ENCODE measurements at places on chromosomes 6 and 20.

GRCh38 chr6:121855521-121855920 lies 420.1 kb downstream of the GJA1 start:
- DNase-seq: no peak

GRCh38 chr6:29943053-29943966 lies 978 bp downstream of the HLA-A start:
- DNase-seq: peak; percentile 86

DNA sequence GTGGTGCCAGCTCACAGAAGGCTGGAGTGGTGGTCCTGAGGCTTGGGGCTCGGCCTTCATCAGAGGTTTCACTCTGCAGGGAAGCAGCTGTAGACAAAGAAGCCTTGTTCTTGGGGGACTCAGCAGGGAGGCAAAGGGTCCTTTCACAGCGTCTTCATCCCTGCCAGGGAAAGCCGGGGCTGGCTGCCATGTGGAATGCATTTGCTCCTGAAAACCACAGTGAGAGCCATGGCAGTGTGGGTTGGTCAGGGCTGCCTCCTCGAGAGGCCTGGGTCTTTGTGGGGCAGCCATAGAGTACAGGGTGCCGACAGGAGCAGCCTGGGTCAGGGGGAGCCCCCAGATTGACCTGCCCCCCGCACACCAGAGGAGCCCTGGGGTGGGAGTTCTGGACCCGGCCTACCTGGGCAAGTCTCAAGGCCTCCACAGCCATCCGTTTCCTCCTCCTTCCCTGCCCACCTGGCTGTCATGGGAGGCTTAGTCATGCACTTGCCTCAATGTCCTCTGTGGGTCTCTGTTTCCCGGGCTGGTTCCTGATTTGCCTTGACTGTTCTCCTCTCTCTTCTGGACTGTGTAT lies 144.0 kb downstream of the CDC5L start:
- peak; percentile 58 for DNase-seq

- no peak for DNase-seq
These were observed 113.2 kb upstream of the CD93 start for GRCh38 chr20:23199356-23199755.

DNA sequence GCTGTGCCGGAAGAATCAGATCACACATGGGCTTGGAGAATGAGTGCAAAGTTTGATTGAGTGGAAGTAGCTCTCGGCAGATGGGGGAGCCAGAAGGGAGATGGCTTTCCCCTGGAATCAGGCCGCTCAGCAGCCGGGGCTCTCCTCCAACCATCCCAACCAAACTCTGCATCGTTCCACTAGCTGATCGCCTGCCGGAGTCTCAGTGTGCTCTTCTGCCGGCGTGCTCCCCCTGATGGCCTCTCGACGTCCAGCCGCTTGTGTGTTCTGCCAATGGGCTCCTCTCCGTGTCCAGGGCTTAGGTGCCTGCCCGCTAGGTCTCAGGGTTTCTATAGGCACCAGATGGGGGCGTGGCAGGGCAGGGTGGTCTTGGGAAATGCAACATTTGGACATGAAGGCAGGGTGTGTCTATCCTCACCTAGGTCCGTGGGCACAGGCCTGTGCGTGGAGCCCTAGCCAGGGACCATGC lies 4.9 kb upstream of the BIRC7 start:
- no peak for DNase-seq

DNA sequence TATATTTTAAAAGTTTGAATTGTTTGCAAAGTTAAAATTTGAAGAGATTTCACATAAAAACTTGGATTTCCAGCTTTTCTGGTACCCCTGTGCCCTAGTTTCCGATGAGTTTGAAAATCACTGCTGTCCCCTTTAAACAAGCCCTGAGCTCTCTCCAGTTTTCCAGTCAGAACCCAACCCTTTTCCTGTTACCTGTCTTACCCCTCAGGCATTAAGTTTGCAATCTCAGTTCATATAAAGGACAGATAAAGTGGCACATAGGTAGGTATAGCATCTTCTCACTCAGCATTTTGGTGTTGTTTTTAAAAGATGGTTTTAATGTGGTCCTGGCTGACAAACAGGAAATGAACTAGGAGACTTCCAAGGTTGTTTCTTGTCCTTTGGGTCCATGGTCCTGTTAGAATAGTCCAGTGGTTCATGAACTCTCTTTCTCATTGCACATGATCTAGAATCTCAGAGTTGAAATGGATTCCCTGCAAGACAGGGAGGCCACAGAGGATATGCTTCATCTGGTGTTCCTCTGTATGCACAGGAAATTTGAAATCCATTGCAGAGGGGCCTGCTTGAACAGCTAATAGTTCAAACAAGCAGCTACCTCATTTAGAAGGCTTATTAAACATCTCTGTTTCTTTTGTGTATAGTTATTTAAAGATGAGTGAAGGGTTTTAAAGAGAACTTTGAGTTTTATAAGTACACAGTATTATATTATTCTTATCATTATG lies 82.7 kb downstream of the JAG1 start:
- no peak for DNase-seq

DNA sequence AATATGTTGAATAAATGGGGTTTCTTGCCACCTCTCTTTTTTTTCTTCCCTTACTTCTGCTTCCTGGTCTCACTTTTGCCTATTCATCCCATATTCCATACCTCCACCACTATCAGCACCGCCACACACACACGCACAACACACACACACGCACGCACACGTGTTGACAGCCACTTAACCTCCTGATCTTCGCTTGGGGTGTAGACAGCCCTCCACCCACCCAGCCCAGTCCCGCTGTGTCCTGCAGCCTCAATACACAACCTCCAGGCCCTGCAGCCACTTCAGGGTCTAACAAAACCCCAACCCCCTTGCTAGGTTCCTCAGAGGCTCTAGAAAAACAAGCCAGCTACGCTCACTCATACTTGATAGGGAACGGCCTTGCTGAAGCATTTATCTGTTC lies 72.3 kb downstream of the LINC00237 start:
- DNase-seq: no peak

DNA sequence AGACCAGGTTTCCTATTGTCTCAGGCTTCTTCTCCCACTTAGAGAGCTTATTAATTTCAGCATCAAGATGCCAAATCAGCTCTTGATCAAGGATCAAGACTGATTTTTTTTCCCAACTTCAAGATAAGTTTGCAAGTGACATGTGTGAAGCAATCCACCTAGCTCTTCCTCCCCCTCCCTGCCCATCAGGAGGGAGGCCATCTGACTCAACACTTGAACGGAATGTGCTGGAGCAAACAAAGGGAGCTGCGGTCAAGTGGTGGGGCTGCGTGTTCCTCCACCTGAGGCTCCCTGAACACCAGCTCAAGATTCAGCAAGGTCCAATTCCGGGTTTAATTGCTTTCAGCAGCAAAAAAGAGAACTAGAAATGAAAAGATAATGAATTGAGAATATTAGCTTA lies 38.7 kb downstream of the TTI1 start:
- no peak for DNase-seq

DNA sequence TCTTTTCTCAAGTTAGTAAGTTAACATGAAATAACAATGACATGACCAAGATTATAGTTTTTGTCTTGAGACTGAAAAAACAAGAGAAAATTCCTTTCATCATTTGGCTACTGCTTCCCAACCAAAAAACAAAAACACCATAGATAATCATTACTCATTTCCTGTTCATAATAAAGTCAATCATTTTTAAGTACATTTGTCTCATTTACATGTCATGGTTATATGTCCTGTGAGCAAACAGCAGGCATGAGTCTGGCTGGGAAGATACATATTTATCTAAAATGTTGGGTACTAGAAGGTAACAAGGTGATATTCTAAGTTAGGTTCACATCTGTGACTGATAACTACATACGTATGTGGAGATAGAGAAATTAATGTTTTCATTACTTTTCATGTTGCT lies 180.5 kb downstream of the ISM1 start:
- DNase-seq: no peak

DNA sequence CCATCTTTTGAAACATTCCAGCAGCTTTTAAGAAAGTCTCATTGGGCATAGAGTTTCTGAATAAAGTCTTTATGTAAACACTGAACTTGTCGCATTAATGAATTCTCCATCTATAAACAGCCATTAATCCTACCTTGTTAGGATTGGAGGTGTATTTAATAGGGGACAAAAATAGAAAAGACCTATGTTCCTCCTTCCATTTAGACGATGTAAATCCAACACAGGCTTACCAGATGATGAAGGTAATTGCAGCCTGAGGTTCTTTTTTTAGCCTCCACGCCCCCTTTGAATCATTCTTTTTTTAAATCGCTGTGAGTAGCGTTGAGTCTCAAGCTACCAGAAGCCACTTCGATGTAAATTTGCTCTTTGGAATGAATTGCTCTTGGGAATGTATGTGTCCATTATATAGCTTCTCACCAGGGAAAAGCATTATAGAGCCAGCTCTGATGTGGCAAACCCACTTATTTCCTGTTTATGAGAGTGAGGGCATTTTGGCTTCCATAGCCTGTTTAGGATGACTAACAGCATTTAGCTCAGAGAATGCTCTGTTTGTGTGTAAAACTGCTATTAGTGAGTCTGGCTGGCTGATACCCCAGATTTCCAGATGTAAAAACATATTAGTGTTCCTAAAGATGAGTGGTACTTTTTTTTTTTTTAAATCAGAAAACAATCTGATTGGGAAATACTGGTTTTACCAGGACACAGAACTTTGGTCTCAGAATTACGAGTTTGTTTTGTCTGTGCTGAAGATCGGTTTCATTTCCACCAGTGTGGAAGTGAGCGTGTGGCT lies 74.9 kb upstream of the CLDN20 start:
- no peak for DNase-seq

- peak; percentile 56 for DNase-seq
These were observed 780 bp downstream of the ZCCHC3 start for GRCh38 chr20:297925-298775.

DNA sequence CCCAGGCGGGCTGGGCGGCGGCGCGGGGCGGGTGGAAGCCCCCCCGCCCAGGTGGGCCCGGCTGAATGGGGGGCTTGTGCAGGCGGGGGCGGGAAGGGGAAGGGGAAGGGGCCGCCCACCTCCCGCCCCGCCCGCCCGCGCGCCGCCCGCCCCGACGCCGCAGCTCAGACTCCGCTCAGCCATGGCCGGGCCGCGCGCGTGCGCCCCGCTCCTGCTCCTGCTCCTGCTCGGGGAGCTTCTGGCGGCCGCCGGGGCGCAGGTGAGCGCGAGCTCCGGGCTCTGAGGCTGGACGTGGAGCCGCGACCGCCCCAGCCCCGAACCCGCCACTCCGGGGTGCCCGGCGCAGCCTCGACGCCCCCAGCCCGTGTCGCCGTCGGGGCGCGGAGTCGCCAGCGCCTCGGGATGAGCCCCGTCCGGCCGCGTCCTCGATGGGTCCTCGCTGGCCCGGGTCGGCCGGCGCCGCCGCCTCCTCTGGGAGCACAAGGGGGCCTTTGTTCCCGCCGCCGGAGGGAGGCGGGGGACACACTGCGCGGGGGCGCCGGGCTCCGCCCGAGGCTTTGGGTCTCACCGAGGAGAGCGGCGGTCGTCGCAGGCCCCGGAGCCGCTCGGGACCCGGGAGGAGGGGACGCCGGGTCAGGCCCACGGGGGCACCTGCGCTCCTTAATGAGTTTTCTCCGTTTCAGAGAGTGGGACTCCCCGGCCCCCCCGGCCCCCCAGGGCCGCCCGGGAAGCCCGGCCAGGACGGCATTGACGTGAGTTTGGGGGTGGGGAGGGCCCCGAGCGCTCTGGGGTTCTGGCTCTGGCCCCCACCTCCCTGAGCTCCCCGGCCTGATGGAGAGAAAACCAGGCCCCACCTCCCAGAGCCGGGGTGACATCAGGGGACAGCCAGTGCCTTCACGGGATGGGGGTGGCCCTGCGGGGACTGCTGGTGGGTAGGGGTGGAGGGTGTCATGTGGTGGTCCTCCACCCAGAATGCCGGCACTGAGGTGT lies at the start of gene COL9A3:
Gene COL9A3, plus strand, starts transcription at position 167 of the 990 bp plus-strand sequence. Its CDS starts 15 bp downstream, at position 182.
- no peak for DNase-seq

DNA sequence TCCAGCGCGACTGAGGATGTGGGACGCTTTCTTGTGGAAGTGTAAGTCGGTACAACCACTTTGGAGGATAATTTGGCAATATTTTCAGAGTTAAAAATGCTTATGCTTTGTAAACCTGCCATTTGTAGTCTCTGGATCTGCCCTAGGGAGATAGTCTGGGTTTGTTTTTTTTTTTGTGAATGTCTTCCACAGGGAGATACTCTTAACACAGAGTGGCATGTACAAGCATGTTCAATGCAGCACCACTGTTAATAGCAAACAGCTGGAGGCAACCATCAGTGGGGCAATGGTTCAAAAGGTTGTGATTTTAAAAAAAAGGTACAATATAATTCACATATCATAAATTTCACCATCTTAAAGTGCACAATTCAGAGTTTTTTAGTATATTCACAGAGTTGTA lies 22.4 kb downstream of the SLC9A8 start:
- no peak for DNase-seq

DNA sequence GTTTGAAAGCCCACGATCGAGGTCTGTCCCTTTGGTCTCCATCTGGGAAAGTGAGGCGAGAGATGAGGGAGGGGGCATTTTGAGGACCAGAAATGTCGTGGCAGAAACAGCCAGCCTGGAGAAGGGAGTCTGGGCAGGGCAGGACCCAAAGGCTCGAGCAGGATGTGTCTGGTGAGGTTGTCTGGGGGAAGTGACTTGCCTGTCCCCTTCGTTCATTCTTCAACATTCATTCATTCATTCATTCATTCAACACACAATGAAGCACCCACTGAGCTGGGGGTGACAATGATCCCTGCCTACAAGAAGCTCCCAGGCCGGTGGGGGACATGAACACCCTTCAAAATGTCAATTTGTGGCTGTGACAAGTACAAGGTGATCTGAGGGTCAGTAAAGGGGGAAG lies 80.5 kb downstream of the CEBPB start:
- DNase-seq: no peak

DNA sequence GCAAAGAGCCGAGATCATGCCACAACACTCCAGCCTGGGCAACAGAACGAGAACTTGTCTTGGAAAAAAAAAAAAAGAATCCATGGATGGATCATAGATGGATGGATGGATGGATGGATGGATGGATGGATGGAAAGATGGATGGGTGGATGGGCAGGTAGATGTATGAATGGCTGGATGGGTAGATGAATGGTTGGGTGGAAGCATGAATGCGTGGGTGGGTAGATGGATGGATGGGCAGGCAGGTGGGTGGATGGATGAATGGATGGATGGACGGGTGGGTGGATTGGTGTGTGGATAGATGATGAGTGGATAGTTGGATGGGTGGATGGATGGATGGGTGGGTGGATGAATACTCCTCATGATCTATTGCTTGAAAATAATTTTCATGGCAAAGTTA lies 1.4 kb downstream of the JPH2 start:
- no peak for DNase-seq

DNA sequence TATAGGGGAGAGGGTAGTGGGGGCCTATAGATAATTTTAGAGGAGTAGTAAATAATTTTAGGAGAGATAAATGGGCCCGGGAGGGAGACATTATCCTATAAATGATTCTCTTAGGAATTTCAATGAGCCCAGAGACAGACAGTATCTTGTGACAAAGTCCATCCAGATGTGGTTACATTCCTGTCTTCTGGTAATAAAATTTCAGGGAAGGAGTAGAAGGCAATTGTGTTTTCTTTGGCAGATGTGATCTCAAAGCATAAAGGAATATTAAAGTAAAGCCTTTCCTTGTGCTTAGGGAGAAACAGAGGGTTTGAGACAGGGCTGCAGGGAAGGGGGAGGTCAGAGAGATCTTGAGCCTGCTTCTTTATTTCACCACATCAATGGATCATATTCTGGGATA lies 979.8 kb upstream of the GJE1 start:
- no peak for DNase-seq

GRCh38 chr6:43608310-43608763 lies 20.7 kb downstream of the GTPBP2 start:
- peak; percentile 90 for DNase-seq

- DNase-seq: no peak
These were observed 8.7 kb downstream of the CCDC170 start for GRCh38 chr6:151502499-151502898.

Measured in lower leg skin (tissue), 4 donors.